ENCODE measurements at places on chromosomes 1 and 21.

- DNase-seq, result no peak
Observed at GRCh38 chr1:34871443-34872132, 12.0 kb upstream of the SMIM12 start.

DNA sequence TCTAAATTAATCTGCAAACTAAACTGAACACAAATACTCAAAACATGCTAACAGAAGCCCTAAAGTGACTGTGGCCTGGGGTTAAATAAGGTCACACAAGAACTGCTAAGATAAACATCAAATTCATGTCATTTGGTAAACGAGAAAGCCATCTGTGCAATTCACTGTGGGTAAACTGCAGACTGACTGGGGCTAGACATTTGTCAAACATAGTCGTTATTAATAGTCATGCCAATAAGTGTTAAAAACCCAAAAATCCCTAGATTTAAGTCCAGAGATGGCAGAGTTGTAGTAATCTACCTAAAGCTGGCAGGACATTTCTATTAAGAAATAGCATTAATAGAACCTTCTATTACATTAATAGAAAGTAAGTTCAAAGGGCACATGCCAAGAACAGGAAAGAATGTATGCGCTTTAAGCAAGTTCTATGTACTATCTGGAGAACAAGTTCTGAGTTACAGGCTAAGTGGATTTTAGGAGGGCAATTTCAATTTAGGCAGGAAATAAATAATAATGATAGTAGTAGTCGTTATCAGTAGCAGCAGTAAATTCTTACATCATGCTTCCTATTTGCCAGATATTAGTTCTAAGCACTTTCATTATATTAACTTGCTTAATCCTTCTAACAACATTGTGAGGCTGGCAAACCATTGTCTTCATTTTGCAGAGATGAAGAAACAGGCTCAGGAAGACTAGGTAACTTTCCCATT, 8.6 kb downstream of the EDEM3 start:
- DNase-seq, result peak; percentile 8

DNA sequence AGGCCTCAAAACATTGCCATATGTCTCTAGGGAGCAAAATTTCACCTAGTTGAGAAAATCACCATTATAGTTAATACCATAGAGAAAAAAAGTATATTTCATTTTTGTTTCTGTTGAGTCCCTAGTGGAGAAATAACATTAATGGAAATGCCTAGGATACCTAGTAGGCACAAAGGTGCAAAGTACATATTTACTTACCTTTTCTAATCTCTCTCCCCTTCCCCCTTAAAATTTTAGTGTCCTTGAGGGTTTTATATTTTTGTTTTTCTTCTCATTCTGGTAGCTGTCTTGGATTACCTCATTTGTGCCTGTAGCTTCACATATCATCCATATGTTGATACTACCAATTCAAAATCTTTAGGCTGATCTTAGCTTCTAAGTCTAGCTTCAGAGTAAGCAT, 127.0 kb downstream of the MAGI3 start:
- no peak for DNase-seq

- no peak for DNase-seq
Observed at GRCh38 chr1:200891774-200892157, 2.9 kb upstream of the INAVA start.

DNA sequence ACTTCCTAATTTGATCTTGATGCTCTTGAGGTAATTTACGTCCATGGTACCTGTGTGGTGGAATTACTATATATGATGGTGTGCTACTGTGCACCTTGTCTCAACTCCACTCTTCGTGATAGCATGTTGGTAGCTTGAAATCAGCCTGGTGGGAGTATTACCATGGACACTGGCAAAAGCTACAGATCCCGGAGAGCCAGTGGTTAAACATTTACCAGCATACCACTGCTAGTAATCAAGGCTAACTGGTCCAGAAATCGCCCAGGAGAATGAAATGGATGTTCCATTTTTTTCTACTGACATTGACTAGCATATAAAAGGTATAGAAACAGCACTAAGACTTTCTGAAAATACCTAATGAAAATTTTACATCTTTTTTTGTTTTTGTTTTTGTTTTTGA, 30.6 kb downstream of the ELK4 start:
- DNase-seq, result no peak

- no peak for DNase-seq
Observed at GRCh38 chr1:232276651-232277050, 353.3 kb downstream of the SIPA1L2 start.

GRCh38 chr1:64917328-64917861, 49.0 kb downstream of the JAK1 start:
- peak; percentile 43 for DNase-seq

DNA sequence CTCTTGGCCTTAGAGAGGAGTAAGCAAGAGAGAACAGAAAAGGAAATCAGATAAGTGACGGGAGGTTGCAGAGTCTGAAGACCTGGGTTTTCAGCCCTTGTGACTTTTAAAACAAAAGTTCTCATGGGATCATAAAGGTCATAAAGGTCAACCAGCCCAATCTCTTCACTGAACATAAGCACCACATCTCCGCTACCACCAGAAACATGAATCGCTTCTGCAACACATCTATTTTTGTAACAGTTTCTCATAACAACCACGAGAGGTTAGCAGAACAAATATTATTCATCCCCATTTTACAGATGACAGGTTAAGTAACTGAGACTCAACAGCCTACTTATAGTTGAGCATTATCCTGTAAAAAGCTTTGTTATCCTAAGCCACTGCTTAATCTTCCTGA, 5.9 kb downstream of the TRAPPC3 start:
- DNase-seq, result no peak

Data from Ammon's horn (tissue), 1 donor.